ENCODE measurements at places on chromosomes 12 and 14.

DNA sequence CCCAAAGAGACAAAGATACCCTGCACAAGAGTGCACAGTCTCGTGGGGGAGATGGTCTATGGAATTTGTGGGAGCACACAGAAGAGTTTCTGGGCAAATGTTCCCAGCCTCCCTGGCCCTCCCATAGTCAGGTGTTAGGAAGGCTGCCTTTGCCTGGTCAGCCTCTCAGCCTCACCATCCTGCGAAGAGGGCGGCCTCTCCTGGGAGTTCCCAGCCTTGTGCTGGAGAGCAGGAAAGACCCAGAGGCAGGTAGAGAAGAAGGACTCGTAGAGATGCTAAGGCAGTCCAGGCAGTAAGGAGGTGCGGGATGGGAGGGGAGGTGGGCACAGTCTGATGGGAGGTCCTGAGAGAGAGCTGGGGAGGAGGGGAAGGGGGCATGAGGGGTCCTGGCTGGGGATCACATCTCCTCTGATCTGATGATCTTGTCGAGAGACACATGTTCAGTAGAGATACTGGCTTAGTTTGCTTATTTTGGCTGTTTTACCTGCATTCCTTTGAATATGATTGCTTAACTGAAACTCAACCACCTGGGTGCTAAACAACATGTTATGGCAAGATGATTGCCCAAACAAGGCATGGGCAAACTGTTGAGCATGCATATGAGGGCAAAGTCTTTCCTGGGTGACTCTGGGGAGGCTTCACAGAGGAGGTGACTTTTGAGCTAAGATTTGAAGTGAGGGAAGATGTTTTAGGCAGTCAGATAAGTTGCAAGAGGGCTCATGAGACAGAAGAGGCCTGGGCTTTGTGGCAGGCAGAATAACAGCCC lies 10.5 kb downstream of the SERPINA6 start:
- DNase-seq: no peak

DNA sequence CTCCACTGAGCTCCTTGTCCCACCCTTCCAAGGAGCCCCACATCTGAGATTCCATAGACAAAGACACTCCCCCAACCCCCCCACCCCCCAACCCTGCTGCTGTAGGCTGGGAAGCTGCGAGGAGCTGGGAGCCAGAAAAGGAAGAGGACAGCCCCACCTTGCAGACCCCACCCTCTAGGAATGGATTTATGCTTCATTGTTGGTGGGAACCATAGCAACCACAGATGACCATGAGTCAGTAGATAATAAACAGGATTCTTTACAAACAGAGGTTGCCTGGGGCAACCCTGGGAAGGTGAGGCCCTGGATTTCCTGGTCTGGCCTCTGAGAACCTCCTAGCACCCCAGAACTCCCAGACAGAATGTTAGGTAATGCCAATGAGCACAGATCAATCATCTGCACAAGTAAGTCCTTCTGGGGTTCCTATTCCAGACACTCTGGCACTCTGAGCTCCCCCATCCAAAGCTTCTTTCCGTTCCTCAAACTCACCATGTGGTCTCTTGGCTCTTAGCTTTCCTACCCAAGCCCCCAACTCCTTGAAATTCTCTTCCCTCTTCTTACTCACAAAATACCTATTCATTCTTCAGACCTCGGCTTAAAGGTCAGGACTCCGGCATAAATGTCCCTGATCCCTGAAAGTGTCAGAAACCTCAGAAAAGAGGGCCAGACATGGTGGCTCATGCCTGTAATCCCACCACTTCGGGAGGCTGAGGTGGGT lies 15.2 kb upstream of the PLEKHG6 start:
- no peak for DNase-seq

GRCh38 chr12:122986258-122986871 lies 5.9 kb downstream of the ARL6IP4 start:
- DNase-seq: no peak

- no peak for DNase-seq
Observed at GRCh38 chr12:15209782-15210181, 11.4 kb downstream of the RERG start.

- DNase-seq: no peak
Observed at GRCh38 chr14:65000898-65001591, 14.3 kb downstream of the FNTB start.

- no peak for DNase-seq
Observed at GRCh38 chr14:43003845-43004244, 1397.2 kb downstream of the LRFN5 start.

DNA sequence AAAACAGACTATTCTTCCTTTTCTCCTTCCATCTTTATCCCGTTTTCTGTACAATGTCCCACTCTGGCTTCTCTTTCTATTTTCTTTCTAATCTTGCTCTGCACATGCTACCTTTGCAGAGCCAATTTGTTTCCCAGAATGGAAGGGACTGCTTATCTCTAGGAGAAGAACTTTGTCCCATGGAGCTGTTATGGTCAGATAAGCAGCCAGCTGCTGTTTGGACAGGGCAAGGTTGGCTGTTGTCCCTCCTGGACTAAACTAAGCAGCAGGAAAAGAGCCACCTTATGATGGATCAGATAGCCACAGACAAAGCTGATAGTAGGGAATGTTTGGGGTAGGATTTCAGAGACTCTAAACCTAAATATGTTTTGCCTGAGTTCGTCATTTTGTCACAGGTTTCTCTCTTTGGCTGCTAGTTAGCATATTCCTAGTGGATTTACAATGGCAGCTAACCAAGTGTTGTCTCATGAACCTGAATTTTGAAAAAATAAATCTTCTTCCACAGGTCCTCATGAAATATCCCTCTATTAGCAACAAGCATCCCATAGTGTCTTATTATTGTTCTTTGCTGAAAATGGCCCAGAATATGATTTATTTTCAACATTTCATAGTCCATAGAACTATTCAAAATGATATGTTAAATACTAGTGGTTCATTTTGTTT lies 262.8 kb downstream of the SLC16A7 start:
- DNase-seq: no peak

DNA sequence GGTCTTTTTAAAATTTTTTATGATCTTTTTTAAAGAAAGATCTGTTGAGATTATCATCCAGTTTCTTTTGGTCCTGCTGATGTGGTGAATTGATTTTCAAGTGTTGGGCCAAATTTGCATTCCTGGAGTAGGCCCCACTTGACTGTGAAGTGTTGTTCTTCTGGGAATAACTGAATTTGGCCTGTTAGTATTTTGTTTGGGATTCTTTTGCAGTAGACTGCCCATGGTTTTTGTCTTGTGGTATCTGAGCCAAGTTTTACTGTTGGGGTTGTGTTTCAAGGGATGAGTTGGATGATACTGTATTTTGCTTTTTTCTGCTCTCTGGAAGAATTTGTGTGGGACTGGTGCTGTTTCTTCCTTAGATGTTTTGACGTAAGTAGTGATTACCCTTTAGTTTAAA lies 4.0 kb upstream of the SYCP3 start:
- DNase-seq: no peak

DNA sequence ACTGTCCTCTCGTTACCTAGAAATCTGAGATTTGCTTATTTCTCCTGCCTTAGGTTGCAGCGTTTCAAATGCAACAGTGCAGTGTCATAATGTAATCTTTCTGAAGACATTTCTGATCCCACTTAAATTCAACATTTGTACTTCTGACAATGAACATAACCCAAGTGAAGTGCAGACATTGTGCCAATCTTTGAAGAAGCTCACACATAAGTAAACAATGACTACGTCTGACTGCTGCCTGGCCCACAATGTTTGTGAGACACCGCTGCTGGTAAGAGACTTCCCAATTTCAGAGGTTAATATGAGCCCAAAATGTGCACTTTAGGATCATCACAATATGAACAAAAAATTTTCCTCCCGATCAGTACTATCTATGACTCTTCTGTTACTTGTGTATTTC lies 84.6 kb upstream of the BCL2L14 start:
- no peak for DNase-seq

DNA sequence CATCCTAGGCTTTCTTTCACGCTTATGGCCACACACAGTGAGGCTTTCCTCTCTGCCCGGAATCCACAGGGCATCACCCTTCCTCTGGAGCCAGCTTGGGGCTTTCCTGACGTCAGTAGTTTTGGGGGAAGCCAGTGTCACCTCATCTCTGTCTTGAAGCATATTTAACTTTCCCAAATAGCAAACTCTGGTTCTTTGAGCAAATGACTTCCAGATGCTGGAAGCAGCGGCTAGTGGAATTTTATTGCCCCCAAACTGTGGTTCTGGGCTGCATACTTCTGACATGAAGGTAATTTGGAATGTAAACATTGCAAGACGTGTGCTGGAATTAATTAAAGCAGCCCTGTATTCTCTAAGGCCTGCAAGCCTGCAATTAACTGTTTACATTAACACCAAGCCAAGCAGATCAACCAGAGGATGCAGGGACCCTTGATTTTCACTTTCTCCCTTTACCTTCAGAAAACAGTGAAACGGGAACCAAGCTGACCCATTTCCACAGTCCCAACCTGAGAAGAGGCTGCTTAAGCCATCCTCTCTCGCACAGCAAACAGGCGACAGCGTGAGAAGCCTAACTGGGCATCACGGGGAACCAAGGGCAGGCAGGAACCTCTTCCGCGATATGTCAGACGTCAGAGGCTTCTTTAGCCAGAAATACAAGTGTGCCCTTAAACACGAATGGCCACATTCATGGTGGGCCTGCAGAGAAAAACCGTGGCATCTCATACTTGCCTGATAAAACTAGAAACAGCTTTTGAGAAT lies 258.4 kb downstream of the CACNA1C start:
- no peak for DNase-seq

DNA sequence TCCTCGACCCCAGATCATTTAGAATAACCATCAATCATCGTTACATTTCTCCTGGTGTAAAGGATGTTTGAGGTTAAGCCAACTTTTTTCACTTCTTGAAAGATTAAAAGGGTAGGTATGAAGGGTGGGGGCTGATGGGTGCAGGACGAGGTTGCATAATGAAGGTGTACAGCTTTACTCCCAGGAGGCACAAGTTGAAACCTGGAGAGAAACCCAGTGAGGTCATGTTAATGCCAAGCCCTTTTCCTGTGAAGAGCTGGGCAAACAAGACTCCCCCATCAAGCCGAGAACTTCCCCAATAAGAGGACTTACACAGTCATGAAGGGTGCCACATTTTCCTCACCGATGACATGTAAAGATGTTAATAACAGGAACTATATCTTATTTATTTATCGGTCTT lies 84.3 kb downstream of the FZD10 start:
- no peak for DNase-seq

DNA sequence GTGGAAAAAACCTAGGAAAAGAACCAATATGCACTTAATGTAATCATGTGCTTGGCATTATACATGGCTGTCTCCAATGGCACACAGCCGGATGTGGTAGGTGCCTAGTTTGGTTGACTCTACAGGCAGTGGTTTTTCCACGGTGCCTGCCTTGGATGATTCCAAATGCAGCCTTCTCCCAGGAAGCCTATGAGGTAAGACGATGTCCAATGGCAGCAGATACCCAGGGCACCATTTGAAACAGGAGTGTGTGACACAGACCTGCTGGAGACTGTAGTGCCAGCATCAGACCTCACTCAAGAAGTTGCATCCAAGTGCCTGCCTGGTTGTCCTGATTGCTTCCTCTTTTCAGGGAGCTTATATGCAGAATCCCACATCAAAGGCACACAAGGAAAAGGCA lies 88.0 kb upstream of the VASH1 start:
- DNase-seq: no peak

DNA sequence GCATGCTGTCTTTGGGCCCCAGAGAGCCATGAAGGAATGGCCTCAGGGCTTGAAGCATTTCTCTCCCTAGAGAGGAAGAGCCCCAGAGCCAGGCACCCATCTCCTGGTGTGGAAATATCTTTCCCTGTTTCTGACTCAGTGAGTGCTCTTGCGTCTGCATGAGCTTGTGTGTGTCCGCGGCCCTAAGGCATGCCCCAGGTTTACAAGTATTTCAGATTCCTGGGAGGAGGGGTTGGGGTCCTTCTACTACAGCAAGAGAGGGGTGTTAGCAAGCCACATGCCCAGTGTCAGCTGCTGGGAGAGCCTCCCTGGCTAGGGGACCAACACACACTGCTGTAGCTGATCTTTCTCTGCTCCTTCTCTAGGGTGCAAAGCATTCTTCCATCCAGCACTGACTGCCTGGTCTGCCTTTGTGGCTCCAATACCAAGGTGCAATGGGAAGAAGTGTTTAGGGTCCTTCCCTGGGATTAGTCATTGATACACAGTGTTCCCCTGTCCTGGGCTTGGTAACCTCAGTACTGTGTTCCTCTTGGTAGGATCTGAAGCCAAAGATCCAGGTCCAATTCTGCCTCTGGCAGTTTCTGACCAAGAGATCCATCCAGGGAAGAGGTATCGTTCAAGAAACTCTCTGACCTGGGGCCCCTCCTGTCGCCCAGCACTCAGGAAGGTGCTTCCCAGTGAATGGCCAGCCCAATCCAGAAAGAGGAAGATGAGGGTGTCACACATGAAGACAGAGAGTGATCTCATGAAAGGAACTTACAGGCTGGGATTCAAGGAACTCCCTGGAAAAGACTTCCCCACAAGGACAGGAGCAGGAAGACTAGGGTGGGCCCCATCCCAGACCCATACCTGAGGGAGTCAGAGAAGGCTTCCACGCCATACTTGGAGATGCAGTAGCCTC lies 3.1 kb downstream of the RDH16 start:
- no peak for DNase-seq

GRCh38 chr14:66330228-66330627 lies 155.9 kb upstream of the CCDC196 start:
- DNase-seq: no peak

- DNase-seq: no peak
Observed at GRCh38 chr12:32002848-32003493, 43.8 kb downstream of the RESF1 start.

DNA sequence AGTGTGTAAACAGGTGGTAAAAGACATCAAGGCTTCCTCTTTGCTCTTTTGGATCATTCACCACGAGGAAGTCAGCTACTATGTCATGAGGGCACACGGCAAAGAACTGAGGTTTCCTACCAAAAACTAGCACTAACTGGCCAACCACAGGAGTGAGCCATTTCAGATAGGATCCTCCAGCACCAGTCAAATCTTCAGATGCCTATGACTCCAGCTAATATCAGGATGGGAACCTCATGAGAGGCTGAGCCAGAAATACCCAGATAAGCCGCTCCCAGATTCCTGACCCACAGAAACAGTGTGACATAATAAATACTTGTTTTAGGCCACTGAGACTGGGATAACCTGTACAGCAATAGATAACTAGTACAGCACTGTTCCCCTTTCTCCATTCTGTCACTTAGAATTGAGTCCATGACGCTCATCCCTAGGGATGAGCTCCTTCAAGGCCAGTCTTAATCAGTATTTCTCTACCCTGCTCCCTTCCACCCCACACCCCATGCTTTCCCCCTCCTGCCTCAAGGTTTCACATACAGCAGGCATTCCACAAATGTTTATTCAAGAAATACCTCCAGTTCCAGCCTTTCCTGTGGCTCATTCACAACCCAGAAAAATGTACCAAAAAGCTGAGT lies 68.4 kb downstream of the PPM1H start:
- no peak for DNase-seq

GRCh38 chr12:116582610-116583009 lies 23.4 kb downstream of the MAP1LC3B2 start:
- DNase-seq: no peak
